ENCODE measurements at places on chromosomes 16 and 17. TPM values are rescaled to one million over a fixed set of nuclear protein-coding genes. Genes with fewer than 3 reads are reported as not detected.

GRCh38 chr17:81537343-81537855 lies 9.2 kb downstream of the FSCN2 start:
- DNase-seq, result no peak

- no peak for DNase-seq
These were observed 550 bp downstream of the EIF4A3 start for GRCh38 chr17:80146121-80147034.

DNA sequence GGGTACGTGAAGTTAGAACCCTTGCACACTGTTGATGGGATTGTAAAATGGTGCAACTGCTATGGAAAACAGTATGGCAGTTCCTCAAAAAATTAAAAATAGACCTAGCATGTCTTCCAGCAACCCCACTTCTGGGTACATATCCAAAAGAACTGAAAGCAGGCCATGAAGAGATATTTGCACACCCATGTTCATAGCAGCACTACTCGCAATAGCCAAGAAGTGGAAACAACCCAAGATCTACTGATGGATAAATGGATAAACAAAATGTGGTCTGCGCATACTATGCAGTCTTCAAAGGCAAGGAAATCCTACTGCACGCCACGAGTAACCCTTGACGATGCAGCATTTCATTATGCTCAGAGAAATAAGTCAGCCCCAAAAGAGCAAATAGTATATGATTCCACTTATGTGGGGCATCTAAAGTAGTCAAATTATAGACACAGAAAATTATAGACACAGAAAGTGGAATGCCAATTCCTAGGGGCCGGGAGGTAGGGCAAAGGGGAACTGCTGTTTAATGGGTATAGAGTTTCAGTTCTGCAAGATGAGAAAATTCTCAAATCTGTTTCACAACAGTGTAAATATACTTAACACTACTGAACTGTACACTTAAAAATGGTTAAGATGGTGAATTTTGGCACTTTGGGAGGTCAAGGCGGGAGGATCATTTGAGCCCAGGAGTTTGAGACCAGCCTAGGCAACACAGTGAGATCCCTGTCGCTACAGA lies 17.2 kb downstream of the CORO7 start:
- no peak for DNase-seq

- DNase-seq, result no peak
These were observed 47.6 kb downstream of the FZD2 start for GRCh38 chr17:44604768-44605485.

The MFAP4 gene
- not detected for total RNA-seq
